CD4-positive, CD25-positive, alpha-beta regulatory T cell (primary cell): ENCODE measurements at places on chromosomes 16 and 17. TPM values are rescaled to one million over a fixed set of nuclear protein-coding genes. Genes with fewer than 3 reads are reported as not detected.
A peak's percentile ranks its signal among the peaks of the same experiment; 100 is the strongest.

- peaks cover 76% of the 10 kb centered on the region for H3K36me3 ChIP-seq
- H3K27me3 ChIP-seq, result no peaks in the 10 kb centered on the region
- no peak overlapping the region for H3K27ac ChIP-seq
- H3K4me1 ChIP-seq, result no peaks in the 10 kb centered on the region
Observed at GRCh38 chr16:4442371-4442770, 16.7 kb downstream of the DNAJA3 start.

UNC13D gene
- total RNA-seq, result 149 TPM

- no peaks in the 10 kb centered on the region for H3K4me1 ChIP-seq
- H3K27ac ChIP-seq, result no peak overlapping the region
- DNase-seq, result no peak
- H3K27me3 ChIP-seq, result no peaks in the 10 kb centered on the region
Observed at GRCh38 chr17:70268383-70268782, 99.1 kb downstream of the KCNJ2 start.

- H3K27me3 ChIP-seq, result no peaks in the 10 kb centered on the region
- DNase-seq, result no peak
- no peak overlapping the region for H3K4me3 ChIP-seq
- no peaks in the 10 kb centered on the region for H3K4me1 ChIP-seq
- H3K27ac ChIP-seq, result no peak overlapping the region
Observed at GRCh38 chr16:86362155-86362849, 148.0 kb upstream of the FOXF1 start.

DNA sequence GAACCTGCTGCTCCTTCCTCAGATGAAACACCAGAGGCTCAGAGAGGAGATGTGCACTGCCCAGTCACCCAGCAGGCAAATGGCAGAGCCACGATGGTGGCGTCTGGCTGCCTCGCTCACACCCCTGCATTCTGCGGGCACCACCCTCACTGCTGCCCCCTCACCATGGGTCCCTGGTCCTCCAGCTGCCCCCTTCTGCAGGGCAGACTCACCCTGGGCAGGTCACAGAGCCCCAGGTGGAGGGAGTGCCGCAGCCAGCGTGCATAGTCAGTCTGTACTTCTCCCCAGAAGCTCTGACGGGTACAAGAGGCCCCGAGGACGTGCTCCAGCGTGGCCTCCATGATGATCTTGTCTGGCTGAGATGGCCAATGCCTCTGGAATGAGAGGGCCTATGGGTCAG is 52.9 kb downstream of the RMI2 start:
- no peaks in the 10 kb centered on the region for H3K27me3 ChIP-seq
- H3K27ac ChIP-seq, result no peak overlapping the region
- no peaks in the 10 kb centered on the region for H3K36me3 ChIP-seq

ANTKMT gene
- 13.6 TPM for total RNA-seq

- H3K27me3 ChIP-seq, result peaks cover 2% of the 10 kb centered on the region
- no peaks in the 10 kb centered on the region for H3K36me3 ChIP-seq
- H3K4me1 ChIP-seq, result no peaks in the 10 kb centered on the region
Observed at GRCh38 chr16:47916266-47916665, 239.5 kb downstream of the ABCC12 start.

DNA sequence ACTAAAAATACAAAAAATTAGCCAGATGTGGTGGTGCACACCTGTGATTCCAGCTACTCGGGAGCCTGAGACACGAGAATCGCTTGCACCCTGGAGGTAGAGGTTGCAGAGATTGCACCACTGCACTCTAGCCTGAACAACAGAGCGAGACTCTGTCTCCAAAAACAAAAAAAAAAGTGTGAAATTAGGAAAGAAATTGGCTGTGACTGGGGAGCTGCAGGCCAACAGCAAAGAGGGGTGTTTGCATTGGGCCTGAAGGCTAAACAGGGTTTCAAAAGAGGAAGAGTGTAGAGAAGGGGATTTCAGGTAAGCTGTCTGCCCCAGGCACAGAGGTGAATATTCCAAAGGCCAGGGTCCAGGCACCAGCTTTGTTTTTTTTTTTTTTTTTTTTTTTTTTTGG is 9.4 kb downstream of the BMERB1 start:
- DNase-seq, result no peak
- H3K27me3 ChIP-seq, result no peaks in the 10 kb centered on the region
- no peaks in the 10 kb centered on the region for H3K36me3 ChIP-seq
- H3K4me3 ChIP-seq, result no peak overlapping the region

GRCh38 chr16:3580251-3580651 is 3.0 kb upstream of the NLRC3 start:
- no peaks in the 10 kb centered on the region for H3K27me3 ChIP-seq
- no peak overlapping the region for H3K27ac ChIP-seq
- DNase-seq, result no peak
- H3K36me3 ChIP-seq, result no peaks in the 10 kb centered on the region
- peaks cover 40% of the 10 kb centered on the region for H3K4me1 ChIP-seq

GRCh38 chr16:87311387-87311786 is 5.8 kb downstream of the C16orf95 start:
- peaks cover 1% of the 10 kb centered on the region for H3K4me1 ChIP-seq
- H3K36me3 ChIP-seq, result no peaks in the 10 kb centered on the region
- DNase-seq, result no peak
- no peaks in the 10 kb centered on the region for H3K27me3 ChIP-seq
- H3K4me3 ChIP-seq, result no peak overlapping the region
- H3K27ac ChIP-seq, result no peak overlapping the region

NUTF2 gene
- total RNA-seq, result 48.5 TPM

DNA sequence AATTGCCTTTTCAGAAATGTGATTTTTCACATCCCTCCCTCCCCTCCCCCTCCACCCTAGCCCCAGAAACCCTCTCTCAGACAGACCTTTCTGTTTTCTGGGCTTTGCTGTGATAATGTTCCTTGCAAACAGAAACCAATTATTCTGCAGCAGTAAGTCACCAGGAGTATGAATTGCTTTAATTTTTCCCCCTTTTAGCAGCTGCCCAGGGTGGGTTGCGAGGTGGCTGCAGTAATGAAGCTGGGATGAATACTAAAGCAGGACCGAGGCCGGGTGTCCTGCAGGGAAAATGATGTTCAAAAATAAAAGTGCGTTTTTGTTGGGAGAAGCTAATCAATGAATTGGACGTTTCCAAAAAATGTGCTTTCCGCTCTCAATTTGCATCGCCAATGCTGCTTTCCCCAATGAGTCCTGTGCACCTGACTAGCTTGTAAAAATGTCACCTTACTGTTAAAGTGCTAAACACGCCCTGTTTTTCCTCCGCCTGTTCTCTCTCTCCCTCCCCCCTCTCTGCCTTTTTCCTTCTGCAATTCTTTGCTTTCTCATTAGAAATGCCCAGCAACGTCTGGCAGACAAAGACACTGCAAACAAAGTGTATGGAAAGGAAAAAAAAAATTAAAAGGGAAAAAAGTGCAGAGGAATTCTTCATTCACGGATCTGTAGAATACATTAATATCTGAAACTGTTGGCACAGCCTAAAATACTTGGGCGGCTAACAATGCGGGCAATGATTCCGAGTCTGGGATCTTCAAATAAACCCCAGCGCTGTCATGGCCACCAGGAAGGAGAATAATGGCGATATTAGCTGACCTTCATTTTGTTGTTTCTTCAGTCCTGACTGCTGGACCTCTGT is 244.1 kb downstream of the STX8 start:
- H3K27me3 ChIP-seq, result no peaks in the 10 kb centered on the region
- no peak overlapping the region for H3K27ac ChIP-seq
- no peaks in the 10 kb centered on the region for H3K4me1 ChIP-seq
- no peaks in the 10 kb centered on the region for H3K36me3 ChIP-seq
- H3K4me3 ChIP-seq, result no peak overlapping the region
- DNase-seq, result no peak

DNA sequence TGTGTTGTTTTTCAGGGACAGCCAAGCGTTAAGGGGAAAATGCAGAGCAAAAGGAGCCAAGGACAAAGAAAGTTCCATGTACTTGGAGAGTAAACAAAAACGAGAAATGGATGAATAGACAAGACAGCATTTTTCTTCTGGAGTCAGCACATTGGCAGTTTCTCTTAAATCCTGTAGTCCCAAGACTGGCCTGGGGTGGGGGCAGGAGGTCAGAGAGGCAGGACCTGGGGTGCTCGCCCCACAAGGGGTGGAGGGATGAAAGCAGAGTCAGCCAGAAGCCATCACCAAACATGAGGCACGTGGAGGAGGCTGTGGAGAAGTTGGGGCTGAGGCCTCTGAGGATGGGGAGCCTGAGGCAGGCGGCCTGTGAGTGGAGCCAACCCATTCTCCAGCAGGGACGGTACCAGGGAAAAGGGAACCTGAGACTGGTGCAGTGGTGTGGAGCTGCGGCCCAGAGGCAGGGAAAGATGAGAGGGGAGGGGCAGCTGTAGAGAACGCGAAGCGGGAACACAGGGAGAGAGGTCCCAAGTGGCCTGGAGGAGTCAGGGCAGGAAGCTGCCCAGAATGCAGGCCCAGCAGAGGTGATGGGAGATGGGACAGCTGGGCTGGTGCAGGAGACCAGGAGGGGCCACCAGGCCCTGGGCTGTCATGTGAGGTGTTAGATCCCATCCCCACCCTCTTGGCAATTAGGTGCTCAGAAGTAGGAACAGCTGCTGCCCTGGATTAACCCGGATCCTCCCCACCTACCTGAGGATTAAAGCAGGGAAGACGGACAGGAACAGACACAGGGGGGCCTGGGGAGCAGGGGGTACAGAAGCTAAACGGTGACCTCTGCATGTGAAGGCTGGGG is 3.3 kb downstream of the TLCD3B start:
- H3K4me1 ChIP-seq, result peaks cover 13% of the 10 kb centered on the region
- H3K36me3 ChIP-seq, result no peaks in the 10 kb centered on the region
- DNase-seq, result no peak
- H3K27me3 ChIP-seq, result peaks cover 3% of the 10 kb centered on the region
- no peak overlapping the region for H3K27ac ChIP-seq

DNA sequence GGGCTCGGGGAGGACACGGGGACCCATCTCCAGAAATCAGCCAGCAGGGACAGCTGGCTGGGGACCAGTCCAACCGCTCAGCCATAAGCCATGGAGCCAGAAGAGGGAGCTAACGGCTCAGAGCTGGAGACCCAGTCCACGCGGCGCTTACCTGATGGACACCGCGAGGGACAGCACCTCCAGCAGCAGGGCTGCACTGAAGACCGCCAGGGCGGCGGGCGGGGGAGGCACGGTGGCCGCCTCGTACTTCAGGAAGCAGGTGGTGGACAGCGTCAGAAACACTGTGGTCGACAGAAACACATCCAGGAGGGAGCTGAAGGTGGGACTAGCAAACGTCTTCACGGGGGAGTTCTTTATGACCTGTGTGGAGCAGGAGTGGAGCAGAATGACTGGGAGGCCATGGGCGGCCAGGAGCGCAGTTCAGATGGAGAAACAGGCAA is 102.6 kb upstream of the CREBBP start:
- DNase-seq, result peak; percentile 53
- no peaks in the 10 kb centered on the region for H3K4me1 ChIP-seq
- no peak overlapping the region for H3K27ac ChIP-seq
- H3K36me3 ChIP-seq, result no peaks in the 10 kb centered on the region
- no peak overlapping the region for H3K4me3 ChIP-seq

DNA sequence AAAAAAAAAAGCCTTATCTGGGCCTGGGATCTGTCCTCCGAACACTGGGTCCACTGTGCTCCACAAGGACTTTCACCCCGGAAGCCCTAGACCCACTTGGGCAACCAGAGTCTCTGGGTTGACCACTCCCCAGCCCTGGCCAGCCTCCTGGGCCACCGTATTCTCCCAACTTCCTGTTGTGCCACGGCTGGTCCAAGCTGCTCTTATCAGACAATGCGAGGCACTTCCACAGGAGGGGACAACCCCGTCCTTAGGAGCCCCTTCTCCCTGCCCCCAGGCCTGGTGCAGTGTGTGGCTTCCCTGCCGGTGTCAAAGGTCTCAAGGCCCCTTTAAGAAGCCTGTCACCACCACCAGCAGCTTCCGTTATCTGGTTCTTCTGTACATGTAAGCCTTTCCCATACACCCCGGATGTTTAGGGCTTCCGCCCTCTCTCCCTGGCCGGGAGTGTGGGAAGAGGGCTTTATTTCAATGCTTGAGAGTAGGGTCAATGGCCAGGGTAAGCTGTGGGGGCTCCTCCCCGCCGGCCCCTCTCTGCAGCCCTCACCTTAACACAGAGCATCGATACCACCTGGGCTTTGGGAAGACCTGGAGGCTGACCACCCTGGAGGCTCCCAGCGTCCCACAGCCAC is 313.0 kb downstream of the SEC14L1 start:
- no peaks in the 10 kb centered on the region for H3K36me3 ChIP-seq
- H3K4me3 ChIP-seq, result peak overlapping the region; percentile 97
- DNase-seq, result peak; percentile 48

DNA sequence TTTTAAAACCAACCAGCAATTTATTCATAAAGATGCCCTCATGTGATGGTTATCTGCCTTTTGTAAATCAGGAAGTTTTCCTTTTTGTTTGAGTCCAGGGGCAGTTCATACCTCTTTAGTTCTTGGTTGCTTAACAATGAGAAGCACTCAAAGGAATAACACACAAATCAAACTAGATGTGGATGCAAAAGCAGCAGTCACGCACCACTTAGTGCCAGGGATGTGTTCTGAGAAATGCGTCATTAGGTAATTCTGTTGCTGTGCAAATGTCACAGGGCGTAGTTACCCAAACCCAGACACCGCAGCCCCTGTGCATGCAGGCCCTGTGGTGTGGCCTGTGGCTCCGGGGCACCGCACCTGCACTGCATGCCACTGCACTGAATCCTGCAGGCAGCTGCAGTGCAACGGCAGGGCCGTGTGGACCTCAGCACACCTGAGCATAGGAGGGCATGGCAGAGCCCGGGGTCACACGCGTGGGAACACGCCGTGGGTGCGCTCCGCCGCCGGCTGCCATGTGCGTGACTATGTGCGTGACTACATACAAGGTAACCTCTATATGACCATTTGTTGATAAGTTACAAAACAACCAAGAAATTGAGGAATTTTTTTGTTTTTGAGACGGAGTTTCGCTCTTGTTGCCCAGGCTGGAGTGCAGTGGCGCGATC is 39.6 kb downstream of the PKD1 start:
- H3K36me3 ChIP-seq, result peaks cover 7% of the 10 kb centered on the region
- no peak overlapping the region for H3K4me3 ChIP-seq
- H3K27me3 ChIP-seq, result no peaks in the 10 kb centered on the region

- H3K36me3 ChIP-seq, result no peaks in the 10 kb centered on the region
- no peak overlapping the region for H3K27ac ChIP-seq
- peaks cover 4% of the 10 kb centered on the region for H3K27me3 ChIP-seq
- H3K4me3 ChIP-seq, result no peak overlapping the region
Observed at GRCh38 chr17:64398320-64398719, 7.7 kb upstream of the PECAM1 start.

DNA sequence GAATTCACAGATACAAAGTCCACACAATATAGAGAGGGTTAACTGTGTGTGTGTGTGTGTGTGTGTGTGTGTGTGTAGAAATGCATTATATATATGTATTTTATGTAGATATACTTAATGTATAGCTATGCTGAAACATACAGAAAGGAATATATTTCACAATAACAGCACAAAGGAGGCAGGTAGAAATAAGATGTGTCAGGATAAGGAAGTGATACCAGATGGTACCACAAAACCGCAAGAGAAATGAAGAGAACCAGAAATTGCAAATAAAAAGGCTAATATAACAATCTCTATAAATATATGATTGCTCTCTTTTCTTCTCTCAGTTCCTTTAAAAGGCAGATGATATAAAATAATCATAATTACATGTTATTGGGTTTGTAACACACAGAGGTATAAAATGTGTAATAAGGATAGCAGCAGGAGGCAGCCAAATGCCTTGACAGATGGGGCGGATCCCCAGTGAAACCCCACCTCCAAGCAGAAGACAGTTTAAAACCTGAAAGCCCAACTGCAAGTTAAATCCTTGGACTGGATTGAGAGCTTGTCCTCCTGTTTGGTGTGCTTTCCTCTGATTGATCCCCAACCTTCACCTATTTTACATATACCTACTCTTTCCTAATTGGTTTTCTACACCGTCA is 365.4 kb upstream of the C16orf82 start:
- no peak for DNase-seq
- no peak overlapping the region for H3K4me3 ChIP-seq
- H3K36me3 ChIP-seq, result no peaks in the 10 kb centered on the region
- H3K27ac ChIP-seq, result no peak overlapping the region

- H3K4me1 ChIP-seq, result peaks cover 7% of the 10 kb centered on the region
- H3K27me3 ChIP-seq, result no peaks in the 10 kb centered on the region
- peaks cover 3% of the 10 kb centered on the region for H3K36me3 ChIP-seq
Observed at GRCh38 chr17:16298140-16298662, 55.1 kb downstream of the CENPV start.
